ENCODE measurements at places on chromosomes 6 and 20.

DNA sequence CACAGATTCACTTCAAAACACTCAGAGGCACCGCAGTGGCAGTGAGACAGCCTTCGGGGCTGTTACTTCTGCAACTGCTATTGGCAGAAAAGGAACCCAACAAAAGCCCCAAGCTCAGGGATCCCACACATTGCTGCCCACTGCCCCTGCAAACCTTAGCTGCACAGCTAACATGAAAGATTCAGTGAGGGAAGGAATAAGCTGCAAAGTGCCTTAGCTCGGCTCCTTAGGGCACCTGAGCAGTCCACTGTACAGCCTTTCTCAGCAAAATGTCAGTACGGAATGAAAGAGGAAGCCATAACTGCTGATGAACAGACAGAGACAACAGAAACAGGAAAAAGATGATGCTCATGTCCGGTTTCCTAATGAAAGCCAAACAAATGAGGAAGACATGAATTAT is 179.7 kb upstream of the SHLD1 start:
- no peak for DNase-seq
- H3K27ac ChIP-seq: no peak overlapping the region
- no peak overlapping the region for H3K4me3 ChIP-seq
- no peaks in the 10 kb centered on the region for H3K36me3 ChIP-seq

DNA sequence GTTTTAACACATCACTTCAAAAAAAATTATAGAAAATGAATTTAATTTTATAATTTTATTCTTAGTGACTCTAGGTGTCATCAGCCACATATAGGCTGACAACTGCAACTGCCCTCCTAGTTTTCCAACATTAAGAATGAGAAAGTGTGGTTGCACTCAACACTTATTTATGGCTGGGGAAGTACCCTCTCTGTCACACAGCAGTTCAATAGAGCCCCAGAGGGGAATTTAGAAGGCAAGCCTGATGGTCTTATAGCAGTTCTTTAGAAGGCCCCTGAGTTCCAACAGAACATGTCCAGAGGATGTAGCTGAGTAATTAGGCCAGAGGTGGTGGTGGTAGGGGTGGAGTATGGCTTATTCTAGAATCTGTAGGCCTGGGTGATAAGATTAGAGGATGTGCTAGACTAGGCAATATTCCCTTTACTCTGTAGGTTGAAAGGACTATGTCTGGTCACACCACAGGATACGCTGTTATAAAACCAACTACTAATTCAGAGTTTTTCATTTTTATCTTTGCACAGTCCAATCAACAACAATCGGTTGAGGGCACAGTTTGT is 226.5 kb upstream of the CITED2 start:
- no peak overlapping the region for H3K27ac ChIP-seq
- no peaks in the 10 kb centered on the region for H3K36me3 ChIP-seq
- H3K27me3 ChIP-seq: no peaks in the 10 kb centered on the region
- no peak overlapping the region for H3K4me3 ChIP-seq
- peaks cover 10% of the 10 kb centered on the region for H3K4me1 ChIP-seq
- no peak for DNase-seq

GRCh38 chr6:88380083-88380482 is 213.9 kb upstream of the CNR1 start:
- H3K36me3 ChIP-seq: no peaks in the 10 kb centered on the region
- no peak for DNase-seq
- no peak overlapping the region for H3K4me3 ChIP-seq
- no peaks in the 10 kb centered on the region for H3K27me3 ChIP-seq
- H3K27ac ChIP-seq: no peak overlapping the region

- H3K27me3 ChIP-seq: no peaks in the 10 kb centered on the region
- no peak overlapping the region for H3K27ac ChIP-seq
- H3K36me3 ChIP-seq: no peaks in the 10 kb centered on the region
- H3K4me1 ChIP-seq: no peaks in the 10 kb centered on the region
These were observed 123.9 kb upstream of the PHACTR1 start for GRCh38 chr6:12592634-12593033.

- no peaks in the 10 kb centered on the region for H3K4me1 ChIP-seq
- H3K27ac ChIP-seq: no peak overlapping the region
- H3K4me3 ChIP-seq: no peak overlapping the region
- H3K36me3 ChIP-seq: no peaks in the 10 kb centered on the region
- H3K27me3 ChIP-seq: no peaks in the 10 kb centered on the region
These were observed 7.1 kb upstream of the E2F1 start for GRCh38 chr20:33693289-33693688.

GRCh38 chr6:71393471-71393870 is 104.9 kb downstream of the OGFRL1 start:
- no peak for DNase-seq
- peak overlapping the region; percentile 47 for H3K27ac ChIP-seq
- H3K4me1 ChIP-seq: peaks cover 31% of the 10 kb centered on the region

DNA sequence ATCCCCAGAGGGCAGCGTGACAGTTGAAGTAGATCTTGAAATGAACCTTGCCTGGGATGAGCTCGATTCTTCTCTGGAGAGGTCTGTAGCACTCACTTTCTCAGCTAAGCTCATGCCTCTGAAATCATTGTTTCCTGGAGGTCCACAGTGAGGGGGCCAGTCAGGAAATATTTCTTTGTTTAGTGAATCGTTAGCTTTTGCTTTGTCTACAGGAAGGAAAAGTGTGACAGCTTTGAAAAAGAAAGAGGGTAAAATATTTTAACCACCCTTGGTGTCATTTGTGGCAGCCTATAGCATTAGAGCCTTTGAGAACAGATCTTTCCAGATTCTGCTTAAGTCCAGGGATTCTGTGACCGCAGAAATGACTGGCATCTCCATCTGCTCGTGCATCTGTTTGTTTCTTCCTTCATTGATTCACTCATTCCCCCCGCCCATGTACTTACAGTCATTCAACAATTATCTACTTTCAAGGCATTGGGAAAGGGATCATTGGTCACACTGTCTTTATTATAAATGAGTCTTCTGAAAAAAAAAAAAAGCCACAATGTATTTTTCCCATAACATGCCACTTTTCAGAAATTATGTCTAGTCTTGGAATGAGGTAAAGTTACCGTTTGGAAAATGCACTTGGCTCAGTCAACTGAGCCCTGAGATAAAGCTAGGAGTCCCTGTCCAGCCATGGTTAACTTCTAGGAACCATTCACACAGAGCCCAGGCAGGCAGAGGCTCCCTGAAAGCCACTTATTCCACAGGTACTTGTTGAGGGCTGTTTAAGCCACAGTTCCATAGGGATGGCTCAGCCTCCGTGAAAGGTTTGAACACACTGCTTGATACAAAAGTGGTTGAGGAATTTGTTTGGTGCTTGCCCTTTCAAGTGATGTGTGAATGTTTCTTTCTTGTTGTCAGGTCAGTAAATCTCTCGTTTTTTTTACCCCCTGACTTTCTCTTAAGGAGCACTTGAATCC is 86.0 kb downstream of the TIAM2 start:
- peaks cover 7% of the 10 kb centered on the region for H3K4me1 ChIP-seq
- DNase-seq: no peak
- H3K27ac ChIP-seq: no peak overlapping the region
- no peaks in the 10 kb centered on the region for H3K36me3 ChIP-seq

- no peak overlapping the region for H3K27ac ChIP-seq
- peaks cover 8% of the 10 kb centered on the region for H3K4me1 ChIP-seq
- no peaks in the 10 kb centered on the region for H3K36me3 ChIP-seq
- no peaks in the 10 kb centered on the region for H3K27me3 ChIP-seq
- DNase-seq: no peak
- no peak overlapping the region for H3K4me3 ChIP-seq
These were observed 4.1 kb downstream of the CST7 start for GRCh38 chr20:24953209-24953575.

- no peak overlapping the region for H3K4me3 ChIP-seq
- H3K4me1 ChIP-seq: no peaks in the 10 kb centered on the region
- no peaks in the 10 kb centered on the region for H3K27me3 ChIP-seq
- DNase-seq: no peak
- peaks cover 46% of the 10 kb centered on the region for H3K36me3 ChIP-seq
- H3K27ac ChIP-seq: no peak overlapping the region
These were observed 11.1 kb downstream of the BTN2A1 start for GRCh38 chr6:26468829-26469228.

GRCh38 chr6:138818496-138819194 is 22.8 kb downstream of the ECT2L start:
- peaks cover 7% of the 10 kb centered on the region for H3K4me1 ChIP-seq
- peak overlapping the region; percentile 83 for H3K27ac ChIP-seq
- H3K4me3 ChIP-seq: no peak overlapping the region
- H3K36me3 ChIP-seq: no peaks in the 10 kb centered on the region

DNA sequence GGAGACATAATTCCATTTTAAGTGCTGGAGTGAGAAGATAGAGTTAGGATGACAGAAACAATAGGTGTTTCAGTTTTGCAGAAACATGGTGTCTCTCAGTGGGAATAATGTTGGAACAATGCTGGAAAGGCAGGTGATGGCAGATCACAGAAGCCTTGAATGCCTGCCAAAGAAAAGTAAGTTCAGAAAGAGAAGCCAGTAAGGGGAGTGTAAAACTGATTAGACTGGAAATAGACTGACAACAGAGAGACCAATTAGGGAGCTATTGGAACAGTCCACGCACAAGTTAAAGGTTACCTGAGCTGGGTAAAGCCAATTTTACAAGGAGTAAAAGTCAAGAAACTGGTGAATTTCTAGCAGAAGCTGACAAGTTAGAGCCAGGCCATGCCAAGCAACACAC is 142.9 kb downstream of the TFAP2A start:
- H3K4me1 ChIP-seq: peaks cover 5% of the 10 kb centered on the region
- H3K4me3 ChIP-seq: no peak overlapping the region
- no peaks in the 10 kb centered on the region for H3K36me3 ChIP-seq
- no peak for DNase-seq

DNA sequence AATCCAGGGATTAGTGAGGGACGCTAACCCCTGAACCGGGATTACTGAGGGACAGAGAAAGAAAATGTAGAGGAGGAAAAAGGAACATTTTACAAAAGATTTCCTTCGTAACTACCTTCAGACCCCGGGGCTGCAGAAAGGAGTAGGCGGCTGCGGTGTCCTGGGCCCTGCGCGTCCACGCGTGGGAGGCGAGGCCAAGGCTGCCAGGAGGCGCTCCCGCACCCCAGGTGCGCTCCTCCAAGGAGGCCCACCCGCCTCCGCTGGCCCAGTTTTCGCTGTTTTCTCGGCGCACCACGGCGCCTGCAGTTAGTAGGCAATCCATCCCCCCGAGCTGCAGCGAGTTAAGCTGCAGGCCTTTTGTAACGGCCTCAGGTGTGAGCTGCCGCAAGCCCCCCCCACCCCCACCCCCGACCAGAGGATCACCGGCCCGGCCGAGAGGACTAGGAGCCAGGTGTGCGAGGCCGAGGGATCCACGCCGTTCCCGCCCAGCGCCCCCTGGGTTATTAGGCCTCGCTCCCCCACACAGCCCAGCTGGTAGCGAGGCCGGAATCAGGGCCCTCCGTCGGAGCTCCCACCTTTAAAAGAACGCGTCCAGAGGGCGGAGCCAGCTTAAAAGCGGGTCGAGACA is 380.3 kb upstream of the ARID1B start:
- H3K27me3 ChIP-seq: no peaks in the 10 kb centered on the region
- DNase-seq: no peak
- H3K27ac ChIP-seq: peak overlapping the region; percentile 4
- H3K4me1 ChIP-seq: no peaks in the 10 kb centered on the region
- H3K4me3 ChIP-seq: peak overlapping the region; percentile 41
